Kasumi-1 (cell line): ENCODE measurements at places on chromosomes 4 and X.
A peak's percentile ranks its signal among the peaks of the same experiment; 100 is the strongest.

GRCh38 chr4:12084690-12085089 lies 656.0 kb upstream of the HS3ST1 start:
- no peak for DNase-seq

DNA sequence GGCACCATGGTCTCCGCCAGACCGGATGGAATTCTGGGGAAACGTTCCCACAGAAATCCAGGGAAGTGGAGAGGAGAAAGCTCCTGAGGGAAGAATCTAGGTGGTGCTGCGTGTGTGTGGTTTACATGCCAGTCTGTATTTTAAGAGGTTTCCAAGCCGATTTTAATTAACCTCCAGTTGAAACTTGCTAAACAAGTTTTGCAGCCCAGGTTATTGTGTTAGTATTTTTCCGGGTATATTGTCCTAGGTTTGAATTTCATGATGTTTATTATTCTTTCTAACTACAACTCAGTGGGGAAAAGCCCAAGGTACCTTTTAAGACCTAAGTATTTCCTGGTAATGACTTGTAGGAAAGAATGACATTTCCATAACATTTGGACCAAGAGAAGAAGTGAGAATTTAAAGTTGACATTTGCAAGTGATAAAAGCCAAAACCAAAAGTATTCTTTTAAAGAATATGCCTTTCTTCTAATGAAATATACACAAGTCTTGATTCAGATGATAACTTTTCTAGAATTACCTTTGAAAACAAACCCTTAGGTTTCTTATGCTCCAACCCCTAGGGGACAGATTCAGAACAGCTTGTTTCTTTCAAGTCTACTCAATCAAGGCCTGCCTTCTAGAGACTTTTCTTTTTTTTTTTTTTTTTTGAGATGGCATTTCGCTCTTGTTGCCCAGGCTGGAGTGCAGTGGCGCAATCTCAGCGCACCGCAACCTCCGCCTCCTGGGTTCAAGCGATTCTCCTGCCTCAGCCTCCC lies 14.6 kb downstream of the SAT1 start:
- no peak for DNase-seq

DNA sequence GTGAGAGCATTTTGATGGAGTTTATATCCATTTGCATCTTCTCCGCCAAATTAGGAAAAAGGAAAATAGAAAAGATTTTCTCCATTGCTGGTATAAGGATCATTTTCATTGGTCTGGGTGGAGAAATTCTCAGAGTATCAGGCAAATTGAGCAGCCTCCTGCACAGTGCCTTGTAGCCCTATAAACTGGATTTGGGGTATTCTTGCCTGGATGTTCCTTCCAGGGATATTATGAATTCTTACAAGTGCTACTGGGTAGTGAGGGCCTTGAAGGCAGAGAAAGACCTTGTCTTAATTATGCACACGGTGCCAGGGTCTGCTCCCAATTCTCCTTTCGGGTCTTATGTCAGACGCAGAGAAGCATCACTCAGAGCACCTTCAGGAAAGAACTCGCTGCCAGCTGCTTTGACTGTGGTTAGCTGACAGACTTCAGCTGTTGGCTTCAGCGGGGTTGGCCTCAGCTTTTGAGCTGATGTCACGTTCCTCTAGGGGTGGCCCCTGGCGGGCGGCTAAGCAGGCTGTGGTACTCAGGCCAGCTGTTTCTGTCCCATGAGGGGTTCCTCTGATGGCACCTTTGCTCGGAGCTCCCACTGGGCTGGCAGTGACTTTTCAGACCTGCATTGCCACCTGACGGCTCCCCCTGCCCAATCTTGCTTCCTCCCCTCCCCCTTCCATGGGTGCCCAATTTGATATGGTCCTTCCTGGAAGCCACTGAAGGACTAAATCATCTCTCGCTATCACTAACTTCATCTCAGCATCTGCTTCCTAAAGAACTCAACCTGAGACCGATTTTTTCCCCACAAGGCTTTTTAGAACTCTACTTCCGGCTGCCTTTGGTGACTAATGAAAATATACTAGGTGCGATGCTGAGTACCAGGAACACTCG lies 519.5 kb downstream of the BCOR start:
- DNase-seq: peak; percentile 2

DNA sequence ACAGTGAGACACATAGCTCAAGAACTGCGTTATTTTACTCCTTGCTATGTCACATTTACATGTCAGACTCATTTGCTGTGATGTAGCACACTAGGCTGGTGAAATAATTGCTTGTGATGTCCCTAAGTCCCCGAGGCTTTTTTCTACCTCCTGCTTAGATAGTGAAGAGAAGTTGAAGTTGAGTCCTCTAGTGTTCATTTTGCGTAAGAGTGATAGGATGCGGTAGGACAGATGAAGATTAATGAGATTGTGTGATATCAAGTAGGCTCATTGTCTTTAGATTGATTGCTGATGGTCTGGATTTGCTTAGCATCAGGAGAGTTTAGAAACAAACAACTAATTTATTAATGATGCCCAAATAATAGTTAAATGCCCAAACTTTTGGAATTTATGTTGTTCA lies 173.6 kb upstream of the NUDT6 start:
- DNase-seq: peak; percentile 68

DNA sequence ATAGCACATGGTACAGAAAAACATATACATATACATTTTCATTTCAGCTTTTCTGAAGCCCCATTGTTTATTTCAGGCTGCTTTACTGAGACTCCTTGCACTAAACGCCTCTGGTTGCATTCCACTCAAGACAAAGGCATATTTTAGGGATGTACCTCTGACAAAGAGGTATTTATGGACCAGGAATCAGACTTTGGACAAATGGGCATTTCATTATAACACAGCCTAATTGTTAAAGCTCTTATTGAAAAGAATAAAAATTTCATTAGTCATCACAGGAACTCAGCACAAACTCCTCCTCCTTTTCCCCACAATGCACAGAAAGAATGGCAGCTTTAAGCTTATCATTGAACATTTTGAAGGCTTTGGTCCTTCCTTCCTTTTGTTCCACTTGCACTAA lies 62.9 kb upstream of the UGT8 start:
- DNase-seq: no peak

DNA sequence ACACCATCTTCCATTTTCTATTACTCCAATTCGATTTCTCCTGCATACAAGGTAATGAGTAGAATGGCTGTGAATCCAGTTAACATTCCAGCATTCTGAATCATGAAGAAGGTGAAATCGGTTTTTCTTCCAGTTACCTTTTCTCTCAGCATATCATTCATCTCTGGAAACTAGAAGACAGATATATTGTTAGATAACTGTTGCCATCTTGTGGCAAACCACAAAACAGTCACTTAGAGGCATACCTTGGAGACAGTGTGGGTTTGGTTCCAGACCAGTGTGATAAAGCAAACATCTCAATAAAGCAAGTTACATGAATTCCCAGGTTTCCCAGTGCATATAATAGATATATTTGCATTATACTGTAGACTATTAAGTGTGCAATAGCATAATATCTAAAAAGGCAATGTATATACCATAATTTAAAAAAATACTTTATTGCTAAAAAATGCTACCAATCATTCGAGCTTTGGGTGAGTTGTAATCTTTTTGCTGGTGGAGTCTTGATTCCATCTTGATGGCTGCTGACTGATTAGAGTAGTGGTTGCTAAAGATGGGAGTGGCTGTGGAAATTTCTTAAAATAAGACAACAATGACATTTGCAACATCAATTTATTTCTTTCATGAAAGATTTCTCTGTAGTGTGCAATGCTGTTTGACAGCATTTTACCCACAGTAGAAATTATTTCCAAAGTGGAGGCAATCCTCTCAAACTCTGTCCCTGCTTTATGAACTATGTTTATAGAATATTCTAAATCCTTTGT lies 82.1 kb downstream of the SLC39A8 start:
- peak; percentile 62 for DNase-seq

DNA sequence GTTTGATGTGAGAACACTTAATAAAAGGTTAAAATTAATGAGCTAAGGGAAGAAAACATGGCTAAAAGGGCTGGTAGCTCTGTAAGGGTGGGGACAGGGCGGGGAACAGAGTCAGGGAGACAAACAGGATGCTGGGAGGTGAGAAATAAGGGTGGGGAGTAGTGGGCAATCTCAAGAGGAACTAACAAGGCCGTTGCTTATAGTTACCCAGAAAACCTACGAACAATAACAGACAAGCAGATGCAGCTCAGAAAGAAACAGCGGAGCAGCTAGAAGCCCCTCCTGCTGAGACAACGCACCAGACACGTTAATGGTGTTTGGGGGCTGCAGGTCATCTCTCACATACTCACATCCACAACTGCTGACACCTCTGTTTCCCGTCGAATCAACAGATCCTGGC lies 9.7 kb upstream of the KLF3 start:
- no peak for DNase-seq

DNA sequence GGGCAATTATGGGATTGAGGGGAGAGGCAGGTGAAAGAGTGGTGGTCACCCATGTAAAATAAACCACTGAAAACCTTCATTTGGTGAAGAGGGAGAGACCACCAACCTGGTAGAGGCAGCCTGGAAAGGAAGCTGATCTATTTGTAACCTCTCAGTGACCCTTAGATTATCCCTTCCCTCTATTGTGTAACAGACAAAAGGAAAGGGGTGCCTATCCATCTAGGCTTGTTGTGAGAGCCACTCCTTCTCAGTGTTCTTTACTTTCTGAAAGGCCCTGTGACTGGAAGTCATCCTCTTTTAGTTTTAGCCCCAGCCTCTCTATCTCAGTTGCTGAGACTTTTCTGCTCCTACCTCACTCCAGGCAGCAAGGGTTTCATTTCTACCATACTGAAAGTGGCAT lies 142.4 kb downstream of the TMEM164 start:
- no peak for DNase-seq

DNA sequence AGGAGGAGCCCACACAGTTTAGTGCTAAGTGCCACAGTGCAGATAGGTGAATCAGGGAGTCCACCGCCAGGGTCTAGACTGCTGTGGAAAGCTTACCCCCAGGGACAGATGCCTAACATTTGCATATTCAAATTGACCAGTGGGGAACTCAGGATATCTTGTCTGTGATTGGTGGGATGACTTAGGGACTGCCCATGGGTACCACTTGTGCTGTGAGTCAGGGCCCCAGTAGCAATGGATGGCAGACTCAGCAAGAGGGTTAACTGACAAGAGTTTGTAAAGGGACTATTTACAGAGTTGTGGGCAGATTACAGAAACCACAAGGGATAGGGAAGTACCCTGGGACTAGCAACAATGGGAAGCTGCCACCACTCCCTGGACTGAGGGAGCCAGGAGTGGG lies 282.1 kb downstream of the BCOR start:
- DNase-seq: peak; percentile 16

GRCh38 chr4:81604683-81605218 lies 133.0 kb upstream of the RASGEF1B start:
- DNase-seq: no peak

- no peak for DNase-seq
Measured at GRCh38 chrX:136397001-136397400, 90.7 kb upstream of the BRS3 start.

DNA sequence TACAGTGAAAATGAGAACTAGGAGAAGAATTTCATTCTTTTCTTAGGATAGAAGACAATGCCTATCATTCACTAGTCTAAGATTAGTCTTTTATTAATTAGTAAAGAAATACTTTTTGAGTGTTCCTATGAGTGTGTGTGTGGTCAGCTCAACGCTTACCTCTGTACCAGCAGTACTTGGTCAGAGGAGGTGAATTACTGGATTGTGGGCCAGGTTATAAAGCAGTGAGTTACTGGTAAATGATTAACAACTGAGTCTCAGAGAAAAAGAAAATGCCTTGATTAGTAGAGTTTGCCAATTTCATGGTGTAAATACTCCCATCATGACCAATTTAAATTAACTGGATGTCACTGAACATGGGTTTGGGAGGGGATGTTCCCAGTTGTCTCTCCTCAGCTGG lies 444.6 kb downstream of the STIM2 start:
- no peak for DNase-seq

GRCh38 chr4:53830511-53830910 lies 233.9 kb downstream of the CHIC2 start:
- no peak for DNase-seq

DNA sequence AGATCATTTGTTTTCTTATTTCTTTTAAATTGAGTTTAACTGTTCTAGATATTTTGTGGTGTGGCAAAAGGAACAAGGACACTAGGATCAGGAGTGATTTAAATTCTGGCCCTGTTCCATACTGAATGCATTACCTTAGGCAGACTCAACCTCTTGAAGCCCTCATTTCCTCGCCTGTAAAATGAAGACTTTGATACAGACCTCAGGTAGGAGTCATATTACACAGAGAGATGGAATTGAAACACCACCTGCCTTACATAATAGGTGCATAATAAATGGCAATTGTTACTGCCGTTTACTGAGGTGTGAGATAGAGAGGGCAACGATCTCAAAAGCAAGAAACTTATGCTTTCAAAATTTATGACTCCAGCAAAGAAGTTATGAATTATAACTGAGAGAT lies 28.2 kb upstream of the RASSF6 start:
- DNase-seq: no peak

- no peak for DNase-seq
Measured at GRCh38 chrX:124293810-124294209, 38.6 kb upstream of the TEX13D start.

DNA sequence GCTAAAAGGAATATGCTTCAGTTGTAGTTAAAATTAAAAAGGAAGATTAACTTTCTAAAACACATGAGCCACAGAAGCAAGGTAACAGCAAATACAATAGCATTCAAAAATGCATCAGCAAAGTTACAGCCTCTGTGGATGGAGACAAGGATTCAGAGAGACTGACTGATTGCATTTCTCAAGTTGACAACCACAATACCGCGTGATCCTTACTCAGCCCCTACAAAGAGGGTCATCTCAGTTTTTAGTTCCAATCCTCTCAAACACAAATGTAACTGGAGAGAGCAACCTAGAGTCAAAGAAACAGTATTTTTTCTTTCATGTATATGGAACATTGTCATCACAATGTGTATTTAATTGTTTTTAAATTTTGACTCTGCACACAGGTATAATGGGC lies 14.2 kb upstream of the C1QTNF7 start:
- DNase-seq: no peak

- no peak for DNase-seq
Measured at GRCh38 chrX:46754036-46754435, 4.9 kb downstream of the SLC9A7 start.

- DNase-seq: peak; percentile 63
Measured at GRCh38 chrX:58025979-58026378, 115.7 kb upstream of the ZXDA start.

- DNase-seq: no peak
Measured at GRCh38 chr4:158002173-158002572, 170.7 kb downstream of the GASK1B start.

GRCh38 chrX:28329156-28329555 lies 258.1 kb upstream of the IL1RAPL1 start:
- DNase-seq: no peak

GRCh38 chr4:171954650-171955049 lies 141.4 kb downstream of the GALNTL6 start:
- DNase-seq: peak; percentile 85

- DNase-seq: no peak
Measured at GRCh38 chrX:16855363-16856075, 14.6 kb downstream of the RBBP7 start.

DNA sequence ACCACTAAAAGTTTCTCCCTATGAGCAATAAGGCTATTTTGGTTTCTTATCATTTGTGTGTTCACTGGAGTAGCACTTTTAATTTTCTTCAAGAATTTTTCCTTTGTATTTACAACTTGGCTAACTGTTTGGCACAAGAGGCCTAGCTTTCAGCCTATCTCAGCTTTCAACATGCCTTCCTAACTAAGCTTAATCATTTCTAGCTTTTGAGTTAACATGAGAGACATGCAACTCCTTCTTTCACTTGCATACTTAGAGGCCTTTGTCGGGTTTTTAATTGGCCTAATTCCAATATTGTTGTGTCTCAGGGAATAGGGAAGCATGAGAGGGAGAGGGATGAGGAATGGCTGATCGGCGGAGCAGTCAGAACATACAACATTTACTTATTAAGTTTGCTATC lies 349.8 kb downstream of the OPHN1 start:
- DNase-seq: no peak
